ENCODE measurements at places on chromosomes 13 and 19.

- no peak for DNase-seq
Observed at GRCh38 chr19:44499559-44499958, 763 bp downstream of the ZNF180 start.

DNA sequence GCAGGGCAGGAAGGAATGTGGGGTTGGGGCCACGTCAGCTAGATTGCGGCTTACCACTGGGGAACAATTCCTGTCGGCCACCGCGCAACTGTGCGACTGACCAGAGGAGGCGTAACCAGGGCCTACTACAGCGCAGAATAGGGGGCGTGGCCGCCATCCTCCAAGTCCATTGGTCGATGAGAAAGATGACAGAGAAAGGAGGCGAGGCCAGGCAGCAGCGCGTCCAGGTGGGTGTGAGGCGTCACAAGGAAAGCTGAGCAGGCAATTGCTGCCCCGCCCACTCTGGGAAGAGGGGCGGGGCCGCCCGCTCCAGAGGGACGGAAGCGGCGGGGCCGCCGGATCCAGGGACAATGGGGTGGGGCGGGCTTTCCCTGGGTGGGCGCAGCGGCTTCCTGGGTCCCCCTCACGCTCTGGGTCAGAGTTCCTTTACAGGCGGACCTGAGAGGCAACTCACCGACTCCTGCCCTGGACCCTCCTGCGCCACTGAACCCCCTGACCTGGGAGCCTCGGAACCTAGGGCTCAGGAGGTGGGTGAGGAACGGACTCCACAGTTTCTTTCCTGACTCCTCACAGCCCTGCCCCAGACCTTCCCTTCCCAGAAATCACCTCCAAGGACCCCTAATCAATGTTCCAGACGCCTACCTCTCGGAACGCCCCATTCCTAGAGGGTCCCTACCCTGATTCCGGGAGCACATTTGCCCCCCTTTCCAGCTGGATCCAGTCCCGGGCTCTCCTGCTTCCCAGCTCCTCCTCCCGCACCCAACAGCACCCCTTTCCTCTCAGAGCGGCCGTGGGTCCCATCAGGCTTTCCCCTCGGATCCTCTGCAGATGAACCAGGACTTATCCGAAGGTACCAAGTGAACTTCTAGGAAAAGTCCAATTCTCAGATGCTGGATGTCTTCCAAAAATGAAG lies 101.5 kb upstream of the ZNF492 start:
- DNase-seq: no peak

DNA sequence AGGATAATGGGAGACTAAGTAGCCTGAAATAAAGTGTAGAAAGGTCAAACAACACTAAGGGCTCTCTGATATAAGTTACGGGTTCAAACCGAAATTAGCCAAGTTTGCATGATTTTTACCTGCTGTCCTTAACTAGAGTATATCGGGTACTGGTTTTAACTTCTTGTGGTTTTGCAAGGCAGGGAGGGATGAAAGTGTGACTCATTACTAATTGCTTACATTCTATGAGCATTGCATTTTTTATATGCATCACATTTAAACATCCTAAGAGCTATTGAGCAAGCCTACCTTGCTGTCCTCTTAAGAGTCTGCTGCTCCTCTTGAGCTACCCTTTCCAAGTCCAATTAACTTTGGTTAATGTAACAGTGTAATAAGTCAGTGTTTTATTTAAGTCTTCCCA lies 415.4 kb downstream of the SLITRK5 start:
- no peak for DNase-seq

GRCh38 chr13:100872761-100873160 lies 198.2 kb upstream of the TMTC4 start:
- no peak for DNase-seq

DNA sequence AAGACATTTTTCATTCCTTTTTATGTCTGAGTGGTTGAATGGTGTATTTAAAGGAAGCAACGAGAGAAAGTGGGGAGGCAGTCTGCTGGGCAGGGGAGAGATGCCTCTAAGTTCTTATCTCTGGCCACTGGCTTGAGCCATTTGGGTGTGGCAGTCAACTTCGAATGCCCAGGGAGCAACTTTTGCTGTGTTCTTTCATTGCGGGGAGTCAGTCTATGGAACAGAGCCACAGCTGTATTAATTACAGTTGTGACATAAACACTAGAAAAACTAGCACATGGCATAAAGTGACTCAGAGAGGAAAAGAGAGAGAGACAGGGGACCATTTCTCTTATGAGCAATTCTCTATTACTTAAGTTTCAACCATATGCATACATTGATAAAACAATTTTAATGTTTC lies 40.4 kb upstream of the PDCD5 start:
- no peak for DNase-seq

- no peak for DNase-seq
Observed at GRCh38 chr19:47486900-47487299, 2.9 kb upstream of the KPTN start.
